ENCODE measurements at places on chromosomes 5 and 9.

GRCh38 chr5:30991462-30991861 lies 202.0 kb upstream of the CDH6 start:
- DNase-seq: no peak

DNA sequence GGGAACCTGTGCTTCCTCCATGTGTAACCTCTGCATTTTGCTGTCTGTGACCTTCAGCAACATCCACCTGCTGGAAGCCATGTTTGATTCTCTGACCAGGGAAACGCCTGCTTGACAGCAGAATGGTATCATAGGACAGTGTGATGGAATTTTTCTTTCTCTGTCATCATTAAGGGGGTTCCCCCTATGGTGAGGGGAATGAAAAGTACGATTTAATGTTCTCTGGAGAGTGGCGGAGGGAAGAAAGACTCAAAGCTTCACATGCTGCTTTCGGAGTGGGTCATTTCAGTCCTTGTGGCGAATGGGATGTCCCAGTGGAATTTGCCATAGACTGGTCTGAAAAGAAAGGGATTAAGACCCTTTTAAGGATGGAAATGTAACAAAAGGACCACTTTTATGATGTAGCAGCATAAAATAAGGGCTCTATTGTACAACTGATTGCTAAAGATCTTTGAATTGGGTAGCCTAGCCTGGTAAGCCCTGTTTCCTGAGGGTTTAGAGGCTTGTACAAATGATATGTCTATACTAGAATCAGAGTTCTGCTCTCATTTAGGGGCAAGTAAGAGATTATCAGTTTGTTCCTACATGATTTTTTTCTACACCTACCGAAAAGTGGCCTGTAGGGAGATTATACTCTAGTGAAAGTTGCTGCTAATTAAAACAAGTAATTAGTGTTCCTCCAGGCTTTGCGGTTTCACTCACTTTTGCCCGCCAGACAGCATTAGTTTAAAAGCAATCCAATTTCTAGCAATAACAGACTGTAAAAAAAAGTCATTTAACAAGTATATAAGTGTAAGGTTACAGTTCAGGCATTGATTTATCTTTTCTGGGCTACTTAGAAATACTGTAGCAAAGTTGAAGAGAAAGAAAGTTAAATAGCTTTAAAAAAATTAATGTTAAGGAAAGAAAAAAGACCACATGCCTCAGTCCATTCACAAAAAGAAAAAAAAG lies 904.5 kb downstream of the NR2F1-AS1 start:
- no peak for DNase-seq

- DNase-seq: no peak
These were observed 910 bp downstream of the ENG start for GRCh38 chr9:127853312-127854183.

- DNase-seq: no peak
These were observed 64.7 kb upstream of the SELENOP start for GRCh38 chr5:42876375-42876844.

DNA sequence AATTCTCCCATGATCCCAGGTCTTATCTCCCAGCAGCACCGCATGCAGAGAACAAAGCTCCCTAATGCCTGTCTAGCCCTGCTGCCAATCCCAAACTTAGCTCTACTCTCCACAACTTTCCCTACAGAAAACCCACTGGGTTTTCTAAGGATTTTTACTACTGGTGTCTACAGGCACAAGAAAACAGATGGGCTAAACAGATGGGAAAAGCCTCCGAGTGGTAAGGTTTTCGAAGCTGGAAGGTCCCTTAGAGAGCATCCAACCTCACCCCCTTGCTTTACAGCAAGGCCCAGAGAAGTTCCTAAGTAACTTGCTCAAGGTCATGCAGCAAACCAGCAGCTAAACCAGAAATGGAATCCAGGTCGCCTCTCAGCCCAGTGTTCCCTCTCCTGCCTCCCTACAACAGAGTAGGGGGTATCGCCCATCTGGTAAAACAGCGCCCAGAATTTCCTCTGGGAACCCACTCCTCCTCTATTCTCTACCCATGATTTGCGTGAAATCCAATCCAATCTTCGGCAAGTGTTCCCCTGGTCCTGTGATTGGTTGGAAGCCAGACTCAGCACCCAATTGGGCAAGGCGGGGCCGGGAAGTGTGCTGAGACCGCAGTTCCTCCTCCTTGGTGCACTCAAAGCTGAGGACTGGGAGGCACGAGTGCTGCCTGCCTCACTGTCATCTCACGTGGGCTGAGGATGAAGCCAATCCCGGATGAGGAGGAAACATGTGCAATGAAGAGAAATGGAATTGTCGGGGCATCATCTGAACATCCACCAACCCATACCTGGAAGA lies 20.8 kb downstream of the CPLX2 start:
- no peak for DNase-seq

GRCh38 chr9:91034521-91034920 lies 232.9 kb downstream of the SYK start:
- DNase-seq: no peak

DNA sequence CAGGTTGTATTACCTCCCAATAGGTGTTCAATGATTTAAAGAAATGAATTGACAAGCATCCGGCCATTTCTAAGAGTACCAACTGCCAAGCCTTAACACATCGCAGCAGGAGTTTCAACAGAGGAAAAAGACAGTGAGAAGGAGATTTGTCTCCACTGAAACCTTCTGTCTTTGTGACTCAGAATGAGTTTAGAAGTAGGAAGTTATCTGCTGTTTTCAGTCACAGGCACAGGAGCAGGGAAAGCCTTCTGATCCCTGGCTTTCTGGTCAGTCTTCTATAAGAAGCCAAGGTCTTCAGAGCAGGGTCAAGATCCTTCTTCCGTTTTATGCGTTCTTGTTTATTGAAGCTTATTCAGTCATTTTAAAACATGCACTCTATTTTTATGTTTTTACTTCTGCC lies 390.7 kb upstream of the PCSK5 start:
- DNase-seq: no peak

DNA sequence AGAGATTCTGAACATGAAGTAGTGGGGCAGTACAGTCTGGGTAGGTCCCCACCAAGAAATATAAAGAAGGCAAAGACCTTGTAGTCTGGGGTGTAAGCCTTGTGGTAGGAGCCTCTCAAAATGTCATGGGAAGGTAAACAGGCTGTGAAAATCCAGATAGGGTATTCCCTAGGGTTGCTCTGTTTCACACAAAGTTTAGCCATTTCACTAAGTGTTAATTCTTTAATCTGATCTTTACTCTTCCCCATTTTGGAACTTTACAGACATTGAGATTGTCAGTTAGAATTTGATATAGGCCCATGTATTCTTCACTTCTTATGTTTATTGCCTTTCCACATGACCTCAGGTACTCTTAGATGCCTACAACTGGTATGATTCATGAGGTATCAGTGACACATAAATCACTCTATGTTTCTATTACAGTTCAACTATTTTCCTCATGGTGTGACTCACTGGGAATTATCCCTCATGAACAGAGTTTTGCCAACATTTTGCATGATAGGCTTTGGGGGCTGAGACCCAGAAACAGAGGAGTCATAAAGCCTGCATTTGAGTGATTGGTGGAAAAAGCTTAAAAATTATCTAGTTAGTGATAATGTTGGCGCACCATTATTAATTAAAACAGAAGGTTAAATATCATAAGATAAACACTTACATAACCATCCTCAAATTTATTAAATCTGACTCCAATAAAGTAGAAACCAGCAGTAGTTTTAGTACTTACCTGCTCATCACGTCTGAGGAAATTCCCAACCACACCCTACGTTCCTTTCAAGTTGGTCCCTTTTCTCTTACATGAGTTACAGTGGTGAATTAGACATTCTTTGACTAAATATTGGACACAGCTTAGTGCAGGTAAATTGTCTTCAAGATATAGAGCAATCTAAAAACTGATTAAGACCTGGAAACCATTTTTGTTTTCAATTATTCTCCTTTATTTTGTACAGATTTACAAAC lies 399.8 kb upstream of the MEF2C start:
- DNase-seq: peak; percentile 68

GRCh38 chr5:746258-746761 lies 38.2 kb downstream of the ZDHHC11B start:
- no peak for DNase-seq

GRCh38 chr5:1525624-1526189 lies 1.9 kb upstream of the LPCAT1 start:
- DNase-seq: no peak

- DNase-seq: no peak
These were observed 364.4 kb upstream of the KIF2A start for GRCh38 chr5:61941637-61942036.

DNA sequence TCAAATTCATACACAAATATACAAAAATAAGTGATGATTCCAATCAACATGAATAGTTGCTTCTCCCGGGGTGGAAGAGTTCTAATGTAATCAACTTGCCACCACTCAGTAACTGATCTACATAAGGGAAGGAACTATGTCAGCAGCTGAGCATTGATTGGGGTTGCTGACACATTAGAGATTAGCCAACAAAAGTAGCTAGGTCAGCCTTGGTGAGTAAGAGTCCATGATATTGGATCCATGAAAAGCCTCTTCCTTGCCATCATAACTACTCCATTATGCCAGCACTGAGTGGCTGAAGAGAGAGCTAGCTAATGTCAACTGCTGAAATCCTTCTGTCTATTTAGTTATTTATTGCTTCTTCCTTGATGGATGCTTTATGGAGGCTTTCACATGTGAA lies 309.8 kb downstream of the NFIB start:
- DNase-seq: no peak

DNA sequence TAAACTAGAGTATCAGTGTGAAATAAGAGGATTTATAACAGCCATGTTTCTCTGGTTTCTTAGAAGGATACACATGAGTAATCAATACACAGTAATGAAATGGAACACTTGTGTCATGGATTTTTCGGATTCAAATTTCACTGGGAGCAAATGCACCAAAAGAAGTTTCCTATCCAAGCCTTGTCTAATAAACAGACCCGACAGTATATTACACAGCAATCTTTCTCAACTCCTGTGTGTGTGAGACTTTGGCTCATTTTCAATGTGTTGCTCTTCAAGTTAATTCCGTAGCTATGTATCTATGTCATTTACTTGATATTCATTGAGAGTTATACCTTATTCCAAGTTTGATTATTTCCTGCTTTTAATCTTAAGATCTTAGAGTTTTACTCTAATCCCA lies 930.2 kb downstream of the MAT2B start:
- no peak for DNase-seq

- DNase-seq: no peak
These were observed at the start of gene PPIC for GRCh38 chr5:123036391-123037103. PPIC (minus strand) TSS chr5:123036725; CDS start chr5:123036625, 100 bp downstream.

- no peak for DNase-seq
These were observed 743 bp downstream of the NR3C1 start for GRCh38 chr5:143402553-143403333.

DNA sequence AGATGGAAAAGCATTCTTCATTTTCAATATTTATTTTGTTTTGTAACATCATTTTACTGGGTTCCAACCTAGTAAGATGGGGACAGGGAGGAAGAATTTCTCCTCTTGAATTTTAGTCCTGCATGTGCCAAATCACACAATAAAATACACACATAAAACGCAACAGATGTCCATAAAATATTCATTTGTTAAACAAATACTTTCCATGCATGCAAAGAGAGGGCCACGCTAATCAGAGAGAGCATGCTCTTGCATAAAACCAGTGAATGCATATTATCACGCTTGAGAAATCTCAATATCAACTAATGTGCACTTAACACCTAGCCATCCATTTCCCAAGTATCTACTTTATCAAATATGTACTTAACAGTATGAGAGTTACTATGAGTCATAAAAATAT lies 212.6 kb upstream of the TARS1 start:
- DNase-seq: no peak

- peak; percentile 42 for DNase-seq
These were observed 93.1 kb downstream of the NUDT12 start for GRCh38 chr5:103469288-103470040.

DNA sequence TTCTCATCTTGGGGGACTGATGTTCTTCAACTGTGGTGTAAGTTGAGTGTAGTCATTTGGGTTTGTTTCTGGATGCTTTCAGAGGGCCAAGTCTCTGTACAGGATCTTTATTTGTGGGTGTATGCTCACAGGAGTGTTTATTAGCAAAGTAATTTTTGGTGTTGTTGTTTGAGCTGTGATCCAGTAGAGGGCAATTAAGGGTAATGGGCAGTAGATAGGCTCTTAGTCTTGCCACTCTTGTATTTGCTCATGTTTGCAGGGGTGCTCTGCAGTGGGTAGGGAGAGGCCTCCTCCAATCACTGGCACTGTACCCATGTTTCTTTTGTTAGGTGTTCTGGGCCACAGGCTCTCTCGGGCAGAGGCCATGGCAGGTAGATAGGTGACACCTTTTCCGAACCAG lies 45.9 kb upstream of the ITGA2 start:
- no peak for DNase-seq

- DNase-seq: no peak
These were observed 533.4 kb downstream of the IRX1 start for GRCh38 chr5:4128994-4129393.

DNA sequence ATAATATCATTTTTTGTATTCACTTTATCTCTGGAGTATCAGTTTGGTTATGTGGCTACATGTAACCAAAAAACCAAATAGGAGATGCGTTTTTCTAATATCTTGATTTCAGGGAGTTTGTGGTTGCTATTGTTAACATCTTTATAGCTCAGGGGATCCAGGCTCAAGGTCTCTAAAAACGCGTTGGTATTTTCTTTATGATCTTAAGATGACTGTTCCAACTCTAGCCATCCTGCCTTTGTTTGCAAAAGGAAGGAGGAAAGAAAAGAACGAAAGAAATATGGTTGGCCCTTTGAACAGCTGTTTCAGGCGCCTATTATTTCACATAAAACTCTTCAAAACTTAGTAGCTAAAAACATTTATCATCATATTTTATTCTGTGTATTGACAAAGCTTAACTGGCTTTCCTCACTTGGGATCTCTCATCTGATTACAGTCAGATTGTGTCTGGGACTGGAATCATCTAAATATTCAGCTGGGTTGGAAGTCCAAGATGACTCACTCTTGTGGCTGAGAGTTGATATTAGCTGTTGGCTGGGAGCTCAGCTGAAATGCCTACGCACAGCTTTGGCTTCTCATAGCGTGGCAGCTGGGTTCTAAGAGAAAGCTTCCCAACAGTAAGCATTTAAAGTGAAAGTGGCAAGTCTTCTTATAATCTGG lies 60.1 kb downstream of the FAM174A start:
- DNase-seq: peak; percentile 94

DNA sequence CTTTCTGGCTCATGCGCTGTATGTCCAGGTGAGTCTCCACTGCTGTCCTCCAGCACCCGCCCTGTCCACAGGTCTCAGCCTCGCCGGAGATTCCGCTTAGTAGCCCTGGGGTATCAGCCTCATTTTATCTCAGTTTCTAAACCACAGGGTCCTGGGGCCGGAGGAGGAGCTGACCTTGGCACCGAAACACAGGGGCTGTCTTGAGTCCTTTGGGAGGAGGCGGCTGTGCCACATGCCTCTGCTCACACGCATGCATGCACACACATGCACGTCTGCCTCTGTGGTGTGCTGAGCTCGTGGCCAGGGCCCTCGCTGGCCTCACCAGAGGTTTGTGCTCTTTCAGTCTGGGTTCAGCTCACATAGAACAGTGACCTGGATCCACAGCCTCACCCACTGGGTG lies 23.3 kb downstream of the TRIP13 start:
- DNase-seq: no peak

DNA sequence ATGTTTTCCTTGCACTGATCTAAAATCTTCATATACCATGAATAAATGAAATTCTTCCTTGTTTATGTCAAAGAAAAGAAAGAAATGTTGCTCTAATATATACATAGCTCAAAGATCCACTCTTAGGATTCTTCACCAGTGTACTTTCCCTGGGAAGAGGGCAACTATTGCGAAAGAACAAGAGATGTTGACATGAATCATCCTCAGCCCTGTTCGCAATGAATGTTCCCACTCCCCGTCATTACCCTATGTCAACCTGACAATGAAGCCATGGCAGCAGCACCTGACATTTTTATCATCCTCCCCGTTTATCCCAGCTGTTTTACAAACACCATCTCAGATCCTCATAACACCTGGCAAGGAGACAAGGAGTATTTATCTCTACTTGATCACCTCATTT lies 409.1 kb upstream of the GRIA1 start:
- DNase-seq: no peak
